ENCODE measurements at places on chromosomes 7 and 10.
A peak's percentile ranks its signal among the peaks of the same experiment; 100 is the strongest.

- no peak for DNase-seq
These were observed 138.7 kb upstream of the DGKB start for GRCh38 chr7:15041226-15041625.

DNA sequence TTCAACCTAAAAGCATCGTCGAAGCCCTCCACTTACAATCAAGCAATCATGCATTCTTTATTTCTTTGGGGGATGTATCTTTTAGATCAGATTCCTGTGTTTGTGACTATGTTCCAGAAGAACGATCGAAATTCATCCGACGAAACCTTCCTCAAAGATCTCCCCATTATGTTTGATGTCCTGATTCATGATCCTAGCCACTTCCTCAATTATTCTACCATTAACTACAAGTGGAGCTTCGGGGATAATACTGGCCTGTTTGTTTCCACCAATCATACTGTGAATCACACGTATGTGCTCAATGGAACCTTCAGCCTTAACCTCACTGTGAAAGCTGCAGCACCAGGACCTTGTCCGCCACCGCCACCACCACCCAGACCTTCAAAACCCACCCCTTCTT, 13.8 kb downstream of the GPNMB start:
- DNase-seq: no peak

DNA sequence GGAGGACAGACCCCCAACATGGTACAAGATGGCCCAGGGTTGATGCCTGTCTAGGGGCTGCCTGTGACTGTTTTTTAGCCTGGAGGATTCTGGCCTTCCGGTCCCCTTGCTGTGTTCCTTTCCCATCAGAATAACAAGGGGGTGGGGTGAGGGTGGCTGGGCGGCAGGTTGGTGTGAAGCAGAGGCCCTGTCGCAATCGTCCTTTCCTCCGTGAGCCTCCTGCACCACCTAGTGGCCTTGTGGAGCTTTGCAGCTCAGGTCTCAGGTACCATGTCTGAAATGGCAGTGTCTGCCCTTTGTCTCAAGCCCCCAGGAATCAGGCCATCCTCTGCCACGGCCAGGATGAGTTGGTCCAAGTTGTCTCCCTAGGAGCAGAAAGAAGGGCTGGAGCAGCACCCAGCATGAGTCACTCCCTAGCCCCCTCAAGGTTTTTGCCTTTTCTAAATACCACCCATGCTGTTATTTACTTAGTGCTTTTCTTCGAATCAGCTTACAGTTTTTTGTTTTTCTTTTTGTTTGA, 24.2 kb downstream of the TACR2 start:
- DNase-seq: peak; percentile 88

GRCh38 chr7:140235114-140235513, 58.3 kb upstream of the KDM7A start:
- DNase-seq: no peak

DNA sequence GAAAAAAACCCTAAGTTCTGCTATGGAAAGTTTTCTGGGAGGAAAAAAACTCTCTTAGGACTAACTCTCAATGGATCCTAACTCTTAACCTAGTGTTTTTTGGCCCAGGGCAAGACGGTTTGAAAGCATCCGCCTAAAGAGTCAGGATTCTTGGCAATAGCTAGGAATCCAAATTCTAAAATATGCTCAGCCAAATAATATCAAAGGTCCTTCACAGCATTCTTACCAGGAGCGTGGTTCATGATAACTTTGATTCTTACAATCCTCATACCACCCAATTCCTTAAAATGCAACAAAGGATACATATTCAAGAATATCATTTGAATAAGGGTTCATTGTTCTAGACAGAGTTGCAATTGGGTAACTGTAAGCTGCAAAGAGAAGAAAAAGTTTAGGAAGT, 21.3 kb downstream of the CPA1 start:
- no peak for DNase-seq

- no peak for DNase-seq
These were observed 111.3 kb upstream of the ASAH2 start for GRCh38 chr10:50362547-50363125.

- DNase-seq: no peak
These were observed 28.0 kb downstream of the NIPSNAP2 start for GRCh38 chr7:55992346-55992745.

- peak; percentile 36 for DNase-seq
These were observed 51.2 kb upstream of the BMPER start for GRCh38 chr7:33854178-33854577.

All from H54 (cell line).